Body of pancreas (tissue), 4 donors: ENCODE measurements at places on chromosomes 7 and 10. TPM values are rescaled to one million over a fixed set of nuclear protein-coding genes. Genes with fewer than 3 reads are reported as not detected.

- H3K27ac ChIP-seq: no peak overlapping the region
- DNase-seq: no peak
- H3K36me3 ChIP-seq: no peaks in the 10 kb centered on the region
- H3K4me1 ChIP-seq: no peaks in the 10 kb centered on the region
- no peak overlapping the region for H3K4me3 ChIP-seq
- no peaks in the 10 kb centered on the region for H3K27me3 ChIP-seq
These were observed 39.3 kb downstream of the CYP26A1 start for GRCh38 chr10:93113042-93113441.

The RGR gene
- total RNA-seq: not detected

DNA sequence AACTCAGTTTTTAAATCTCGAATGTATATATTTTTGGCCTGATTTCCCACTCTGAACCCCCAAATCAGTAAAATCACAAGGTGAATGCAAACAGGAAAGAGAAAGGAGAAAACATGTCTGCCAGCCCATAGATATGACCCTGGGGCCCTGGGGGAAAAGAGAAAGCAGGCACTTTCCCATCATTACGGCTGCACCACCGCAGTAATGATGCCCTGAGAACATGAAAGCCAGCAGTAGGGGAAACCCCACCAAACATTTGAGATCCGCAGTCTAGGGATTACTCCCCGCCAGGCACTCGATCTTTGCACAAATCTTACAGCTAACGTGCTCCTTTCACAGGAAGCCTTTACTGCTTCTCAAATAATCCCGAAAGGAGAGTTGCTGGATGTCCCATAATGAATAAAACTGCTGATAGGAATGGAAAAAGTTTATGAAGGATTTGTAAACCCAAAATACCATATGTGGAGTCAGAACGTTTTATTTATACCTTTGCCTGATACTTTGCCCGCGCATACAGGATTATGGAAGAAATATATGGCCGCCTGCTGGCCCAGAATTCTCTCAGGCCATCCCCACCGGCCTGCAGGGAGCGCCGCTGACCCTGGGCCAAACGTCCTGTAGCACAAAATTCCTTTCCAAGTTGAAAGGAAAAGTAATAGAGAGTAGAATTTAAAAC, 180.0 kb upstream of the INHBA start:
- H3K27me3 ChIP-seq: no peaks in the 10 kb centered on the region
- DNase-seq: no peak
- no peak overlapping the region for H3K27ac ChIP-seq
- no peaks in the 10 kb centered on the region for H3K4me1 ChIP-seq

The SMO gene
- total RNA-seq: 12.2 TPM

GRCh38 chr10:58806323-58806722, 293.7 kb downstream of the BICC1 start:
- H3K27ac ChIP-seq: no peak overlapping the region
- DNase-seq: no peak
- H3K4me3 ChIP-seq: no peak overlapping the region

- H3K27me3 ChIP-seq: no peaks in the 10 kb centered on the region
- H3K27ac ChIP-seq: no peak overlapping the region
- no peak for DNase-seq
- no peaks in the 10 kb centered on the region for H3K36me3 ChIP-seq
- peaks cover 18% of the 10 kb centered on the region for H3K4me1 ChIP-seq
These were observed 121.0 kb downstream of the AKR1D1 start for GRCh38 chr7:138196971-138197896.

- H3K4me1 ChIP-seq: no peaks in the 10 kb centered on the region
- no peaks in the 10 kb centered on the region for H3K36me3 ChIP-seq
- no peaks in the 10 kb centered on the region for H3K27me3 ChIP-seq
These were observed 5.6 kb downstream of the CD36 start for GRCh38 chr7:80644054-80644453.

GRCh38 chr7:1562597-1563051, 6.6 kb upstream of the TMEM184A start:
- no peak overlapping the region for H3K4me3 ChIP-seq
- no peaks in the 10 kb centered on the region for H3K36me3 ChIP-seq
- H3K4me1 ChIP-seq: peaks cover 11% of the 10 kb centered on the region
- H3K27me3 ChIP-seq: no peaks in the 10 kb centered on the region

DNA sequence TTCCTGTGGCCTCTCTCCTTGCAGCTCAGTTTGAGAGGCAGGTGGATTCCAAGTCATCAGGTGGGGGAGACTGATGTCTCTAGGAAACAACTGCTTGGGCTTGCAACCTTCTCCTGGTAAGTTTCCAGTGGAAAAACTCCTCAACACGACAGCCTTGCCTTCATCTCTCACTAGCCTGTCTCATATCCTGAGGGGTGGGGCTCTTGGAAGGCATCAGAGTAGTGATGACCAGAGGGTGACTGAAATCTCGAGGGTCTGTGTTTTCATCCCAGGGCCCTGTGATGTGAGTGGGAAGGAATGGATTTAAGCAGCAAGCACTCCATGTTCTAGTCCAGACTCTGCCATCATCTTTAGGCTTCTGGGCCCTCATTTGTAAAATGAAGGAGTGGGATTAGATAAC, 107.0 kb downstream of the NRP1 start:
- no peaks in the 10 kb centered on the region for H3K4me1 ChIP-seq
- DNase-seq: no peak

DNA sequence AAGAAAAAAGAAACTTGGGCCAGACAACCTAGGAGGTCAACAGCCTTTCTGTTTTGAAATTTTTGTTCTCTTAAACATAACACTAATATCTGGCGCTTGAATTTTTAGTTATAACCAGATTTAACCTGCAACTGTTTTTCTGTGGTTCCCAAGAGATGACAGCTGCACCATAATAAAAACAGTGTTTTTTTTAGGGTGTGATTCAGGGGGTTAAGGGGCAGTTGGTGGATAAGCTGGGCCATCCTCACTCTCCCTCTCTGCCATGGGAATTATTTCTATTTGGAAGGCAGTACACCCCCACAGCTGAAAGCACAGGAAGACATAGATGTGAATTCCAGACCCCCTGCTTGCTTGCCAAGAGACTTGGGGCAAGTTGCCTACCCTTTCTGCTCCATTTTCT, 20.1 kb upstream of the TM9SF3 start:
- H3K27ac ChIP-seq: no peak overlapping the region
- H3K36me3 ChIP-seq: peaks cover 9% of the 10 kb centered on the region
- H3K27me3 ChIP-seq: no peaks in the 10 kb centered on the region
- no peak for DNase-seq
- no peaks in the 10 kb centered on the region for H3K4me1 ChIP-seq

The NEUROG3 gene
- not detected for total RNA-seq

- DNase-seq: no peak
- no peaks in the 10 kb centered on the region for H3K27me3 ChIP-seq
- no peak overlapping the region for H3K4me3 ChIP-seq
These were observed 15.4 kb downstream of the GSDME start for GRCh38 chr7:24741679-24742505.

DNA sequence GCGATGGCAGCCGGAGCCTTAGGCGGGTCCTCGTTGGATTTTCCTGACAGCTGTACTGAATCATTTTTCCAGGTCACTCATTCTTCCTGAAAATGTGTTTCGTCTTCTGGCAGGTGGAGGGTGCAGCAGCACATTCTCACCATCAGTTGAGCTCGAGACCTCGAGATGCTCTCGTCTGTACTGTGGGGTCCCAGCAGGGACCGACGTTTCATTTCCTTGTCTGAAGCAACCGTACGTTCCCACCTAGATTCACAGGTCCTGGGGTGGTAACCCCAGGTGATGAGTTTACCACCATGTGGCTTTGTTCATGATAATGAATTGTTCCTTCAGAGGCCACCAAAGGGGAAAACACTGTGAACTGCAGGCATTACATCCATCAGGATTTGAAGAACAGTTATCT, 298.5 kb upstream of the FOXK1 start:
- H3K27me3 ChIP-seq: no peaks in the 10 kb centered on the region
- H3K27ac ChIP-seq: no peak overlapping the region
- no peaks in the 10 kb centered on the region for H3K4me1 ChIP-seq
- H3K36me3 ChIP-seq: no peaks in the 10 kb centered on the region

GRCh38 chr7:154720016-154720415, 282.9 kb downstream of the PAXIP1 start:
- no peaks in the 10 kb centered on the region for H3K27me3 ChIP-seq
- no peak overlapping the region for H3K4me3 ChIP-seq
- H3K36me3 ChIP-seq: no peaks in the 10 kb centered on the region
- DNase-seq: peak; percentile 50
- H3K27ac ChIP-seq: no peak overlapping the region

DNA sequence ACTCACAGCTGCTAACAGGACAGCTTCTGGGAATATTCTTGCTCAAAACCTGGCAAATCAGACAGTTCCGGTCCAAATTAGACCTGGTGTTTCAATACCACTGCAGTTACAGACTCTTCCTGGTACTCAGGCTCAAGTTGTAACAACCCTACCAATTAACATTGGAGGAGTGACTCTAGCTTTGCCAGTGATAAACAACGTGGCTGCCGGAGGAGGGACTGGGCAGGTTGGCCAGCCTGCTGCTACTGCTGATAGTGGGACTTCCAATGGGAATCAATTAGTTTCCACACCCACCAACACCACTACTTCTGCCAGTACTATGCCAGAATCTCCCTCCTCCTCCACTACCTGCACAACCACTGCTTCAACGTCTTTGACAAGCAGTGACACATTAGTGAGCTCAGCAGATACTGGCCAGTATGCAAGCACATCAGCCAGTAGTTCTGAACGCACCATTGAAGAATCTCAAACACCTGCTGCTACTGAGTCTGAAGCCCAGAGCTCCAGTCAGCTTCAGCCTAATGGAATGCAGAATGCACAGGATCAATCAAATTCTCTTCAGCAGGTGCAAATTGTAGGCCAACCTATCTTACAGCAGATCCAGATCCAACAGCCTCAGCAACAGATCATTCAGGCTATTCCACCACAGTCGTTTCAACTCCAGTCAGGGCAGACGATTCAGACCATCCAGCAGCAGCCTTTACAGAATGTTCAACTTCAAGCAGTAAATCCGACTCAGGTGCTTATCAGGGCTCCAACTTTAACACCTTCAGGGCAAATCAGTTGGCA, 2.1 kb downstream of the SP4 start:
- peak; percentile 42 for DNase-seq
- H3K27ac ChIP-seq: no peak overlapping the region
- H3K4me1 ChIP-seq: peaks cover 49% of the 10 kb centered on the region
- no peak overlapping the region for H3K4me3 ChIP-seq
- no peaks in the 10 kb centered on the region for H3K27me3 ChIP-seq

GRCh38 chr10:112360308-112361270, 13.3 kb upstream of the ACSL5 start:
- H3K27me3 ChIP-seq: no peaks in the 10 kb centered on the region
- H3K27ac ChIP-seq: peak overlapping the region; percentile 1
- H3K36me3 ChIP-seq: no peaks in the 10 kb centered on the region
- H3K4me1 ChIP-seq: no peaks in the 10 kb centered on the region
- no peak overlapping the region for H3K4me3 ChIP-seq

GRCh38 chr7:50211130-50212015, 93.1 kb upstream of the IKZF1 start:
- no peak overlapping the region for H3K27ac ChIP-seq
- H3K27me3 ChIP-seq: no peaks in the 10 kb centered on the region
- no peaks in the 10 kb centered on the region for H3K36me3 ChIP-seq
- H3K4me3 ChIP-seq: no peak overlapping the region
- no peaks in the 10 kb centered on the region for H3K4me1 ChIP-seq
